Choroid plexus epithelial cell (primary cell): ENCODE measurements at places on chromosomes 16 and 17.

DNA sequence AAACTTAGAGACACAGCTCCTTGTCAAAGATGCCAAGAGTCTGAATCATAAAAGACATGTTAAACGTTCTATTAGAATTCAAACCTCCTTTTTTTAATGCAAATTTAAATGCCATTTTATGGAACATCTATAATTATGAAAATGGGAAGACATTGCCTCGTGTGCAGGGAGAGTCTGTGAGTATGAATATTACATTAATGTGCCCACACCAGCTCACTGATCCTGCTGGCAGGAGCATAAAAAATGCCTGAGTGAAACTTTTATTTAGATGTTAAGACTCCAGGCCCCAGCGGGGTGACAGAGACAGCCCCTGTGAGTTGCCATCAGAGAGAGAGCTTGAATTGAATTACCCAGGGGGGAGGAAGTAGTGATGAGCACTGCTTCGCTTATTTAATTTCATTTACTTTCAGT lies 84.8 kb downstream of the SNX11 start:
- DNase-seq = no peak

DNA sequence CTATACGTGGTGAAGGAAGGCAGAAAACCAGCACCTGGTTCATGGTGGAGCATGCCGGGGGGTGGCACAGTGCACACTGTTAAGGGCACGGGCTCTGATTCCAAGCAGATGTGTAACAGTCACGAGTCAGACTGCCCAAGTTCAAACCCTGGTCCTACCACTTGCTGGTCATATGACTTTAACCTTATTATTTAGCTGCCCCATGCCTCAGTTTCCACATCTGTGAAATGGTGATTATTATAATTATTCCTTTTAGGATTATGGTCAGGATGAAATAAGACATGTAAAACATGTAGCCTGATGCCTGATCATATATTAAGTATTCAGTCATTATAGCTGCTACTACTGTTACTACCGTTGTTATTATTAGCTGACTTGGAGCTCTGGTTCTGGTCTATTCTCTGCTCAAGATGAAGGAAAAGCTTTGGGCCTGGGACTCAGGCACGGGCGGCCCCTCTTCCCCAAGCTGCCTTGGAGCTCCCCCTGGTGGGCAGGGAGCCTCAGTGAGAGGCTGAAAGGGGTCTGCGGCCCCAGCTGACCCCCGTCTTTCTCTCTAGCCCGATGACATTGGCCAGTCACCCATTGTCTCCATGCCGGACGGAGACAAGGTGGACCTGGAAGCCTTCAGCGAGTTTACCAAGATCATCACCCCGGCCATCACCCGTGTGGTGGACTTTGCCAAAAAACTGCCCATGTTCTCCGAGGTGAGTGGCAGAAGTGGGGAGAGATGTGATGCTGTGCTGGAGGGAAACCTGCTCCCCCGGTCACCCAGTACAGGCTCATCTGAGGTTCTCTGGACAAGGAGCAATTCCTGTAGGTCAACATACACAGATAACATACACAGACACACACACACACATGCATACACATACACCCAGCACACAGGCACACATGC lies 14.0 kb downstream of the NR1D1 start:
- peak; percentile 61 for DNase-seq

GRCh38 chr17:76726776-76727718 lies at the start of gene METTL23:
METTL23 (plus strand) TSS chr17:76726839; CDS start chr17:76729711, 2,872 bp downstream.
- peak; percentile 76 for DNase-seq

DNA sequence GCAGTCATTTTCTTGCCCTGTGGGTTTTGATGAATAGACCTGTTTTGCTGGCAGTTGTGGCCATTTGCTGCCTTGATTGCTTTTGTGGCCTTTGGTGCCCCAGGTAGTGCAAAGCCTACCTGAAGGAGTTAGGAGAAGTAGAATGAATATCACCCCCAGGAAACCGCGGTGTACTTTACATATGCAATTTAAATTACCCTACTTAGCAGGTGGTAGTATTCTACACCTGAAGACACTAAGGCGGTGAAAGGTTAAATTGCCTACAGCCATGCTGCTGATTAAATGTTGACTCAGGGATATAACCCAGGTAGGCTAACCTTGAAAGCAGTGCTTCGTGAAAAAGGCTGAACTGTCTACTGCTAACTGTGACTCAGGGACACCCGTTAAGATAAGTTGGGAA lies 27.2 kb upstream of the WWOX start:
- no peak for DNase-seq

DNA sequence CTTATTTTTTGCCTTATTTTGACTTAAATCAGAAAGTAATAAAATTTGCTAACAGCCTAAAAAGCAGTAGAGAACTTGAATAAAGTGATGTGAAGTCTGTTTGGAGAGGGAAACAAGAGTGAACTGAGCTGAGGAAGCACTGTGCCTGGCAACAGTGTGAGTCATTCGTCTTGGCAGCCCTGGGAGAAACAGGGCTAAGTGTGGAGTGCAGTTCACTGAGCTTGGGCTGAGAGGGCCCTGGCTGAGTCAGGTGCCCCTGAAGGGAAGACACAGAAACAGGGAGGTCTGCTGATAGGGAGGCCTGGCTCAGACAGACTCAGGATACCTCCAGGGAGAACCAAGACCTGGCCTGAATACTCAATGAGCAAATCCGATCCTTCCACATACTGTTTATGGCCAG lies 132.1 kb downstream of the HS3ST4 start:
- no peak for DNase-seq

DNA sequence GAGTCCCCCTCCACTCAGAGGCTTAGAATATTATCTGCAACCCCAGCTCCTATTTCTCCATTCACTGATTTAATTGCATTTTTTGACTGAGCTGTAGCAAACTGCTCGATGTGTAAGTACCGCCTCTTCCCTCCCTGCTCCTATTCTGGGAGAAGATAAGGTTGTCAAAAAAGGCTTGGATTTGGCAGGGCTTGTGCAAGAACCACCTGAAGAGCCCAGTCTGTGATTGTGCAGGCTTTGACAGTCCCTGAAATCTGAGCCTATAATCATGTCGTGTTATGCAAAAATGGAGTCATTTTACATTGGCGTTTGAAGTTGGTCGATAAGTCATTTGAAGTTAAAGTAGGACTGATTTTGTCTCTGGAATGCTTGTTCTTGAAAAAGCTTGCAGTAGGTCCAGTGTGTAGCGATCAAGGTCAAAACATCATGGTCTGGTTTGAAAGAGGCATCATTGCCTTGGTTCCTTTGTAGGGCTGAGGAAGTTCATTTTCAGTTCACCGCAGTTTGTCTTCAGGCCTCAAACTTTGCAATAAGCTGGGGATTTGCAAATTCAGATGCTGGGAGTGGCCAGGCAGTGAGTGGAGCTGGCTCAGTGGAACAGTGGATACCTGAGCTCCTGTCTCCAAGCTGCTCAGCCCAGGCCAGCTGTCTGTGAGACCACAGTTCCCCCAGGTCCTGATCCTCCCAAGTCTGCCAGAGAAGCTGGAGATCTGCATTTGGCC lies 68.8 kb downstream of the KATNIP start:
- DNase-seq = peak; percentile 24

- no peak for DNase-seq
Measured at GRCh38 chr17:75407655-75408352, 2.3 kb upstream of the GRB2 start.

DNA sequence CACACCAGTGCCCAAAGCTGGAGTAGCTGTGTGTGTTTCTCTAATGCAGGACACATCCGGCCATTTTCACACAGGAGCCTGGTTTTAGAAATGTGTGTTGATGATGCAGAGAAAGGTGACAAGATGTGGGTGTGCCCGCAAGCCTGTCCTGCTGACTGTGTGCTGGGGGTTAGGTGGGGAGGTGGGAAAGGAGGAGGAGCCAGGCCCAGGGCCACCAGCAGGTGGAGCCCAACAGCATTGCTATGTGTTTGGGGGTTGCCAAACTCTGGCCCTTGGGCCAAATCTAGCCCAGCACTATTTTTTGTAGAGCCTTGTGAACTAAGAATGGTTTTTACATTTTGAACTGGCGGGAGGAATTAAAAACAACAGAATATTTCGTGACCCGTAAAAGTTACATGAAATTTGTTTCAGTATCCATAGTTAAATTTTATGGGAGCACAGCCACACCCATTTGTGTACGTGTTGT lies 61.7 kb upstream of the LGALS9 start:
- DNase-seq = no peak

DNA sequence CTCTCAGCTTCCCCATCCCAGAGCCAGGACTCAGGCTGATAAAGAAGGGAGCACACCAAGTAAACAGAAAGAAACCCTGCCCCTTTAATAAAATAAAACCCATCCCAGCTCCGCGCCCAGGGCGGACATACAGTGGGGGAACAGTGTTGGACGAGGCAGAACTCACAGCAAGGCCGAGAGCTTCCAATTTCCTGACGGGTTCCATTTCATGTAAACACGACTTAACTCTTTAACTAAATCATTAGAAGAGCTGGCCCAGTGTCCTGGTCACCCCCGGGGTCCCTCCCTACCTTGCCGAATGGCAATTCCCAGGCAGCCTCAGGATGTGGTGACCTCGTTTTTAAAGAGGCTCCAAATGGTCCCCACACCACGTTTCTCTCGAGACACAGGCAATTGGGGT lies 340.7 kb downstream of the FOXL1 start:
- no peak for DNase-seq

DNA sequence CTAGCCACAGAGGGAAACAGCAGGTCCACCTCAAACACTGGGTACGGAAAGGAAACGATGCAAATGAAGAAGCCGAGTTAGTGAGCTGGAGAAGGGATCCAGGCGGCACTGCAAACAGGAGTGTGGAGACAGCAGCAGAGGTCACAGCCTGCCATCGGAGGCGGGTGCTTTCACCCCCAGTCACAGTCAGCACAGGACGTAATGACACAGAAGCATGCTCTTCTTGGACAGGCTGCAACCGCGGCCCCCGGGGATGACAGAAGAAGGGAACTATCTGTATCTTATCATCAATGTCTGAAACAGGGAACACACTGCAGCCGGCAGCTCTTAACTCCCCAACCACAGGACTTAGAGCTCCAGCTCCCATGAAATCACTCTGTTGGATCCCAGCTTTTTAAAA lies 16.1 kb upstream of the SLC38A8 start:
- no peak for DNase-seq

DNA sequence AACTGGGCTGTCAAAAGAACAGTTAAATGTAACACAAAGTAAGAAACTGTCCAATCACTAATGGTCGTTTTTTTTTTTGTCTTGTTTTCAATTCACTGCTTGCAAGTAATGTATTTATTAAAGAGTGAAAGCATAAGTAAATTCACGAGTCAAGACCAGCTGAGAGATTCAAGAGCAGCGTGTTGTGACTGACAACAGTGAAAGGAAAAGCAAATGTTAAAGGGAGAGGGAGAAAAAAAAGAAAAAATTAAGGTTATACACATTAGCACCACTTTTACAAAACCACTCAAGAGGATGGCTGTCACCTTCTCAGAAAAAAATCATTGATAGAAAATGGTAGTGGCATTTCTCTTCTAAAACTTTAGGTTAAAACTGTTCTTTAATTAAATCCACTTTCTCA lies 36.1 kb downstream of the GPATCH8 start:
- peak; percentile 22 for DNase-seq

DNA sequence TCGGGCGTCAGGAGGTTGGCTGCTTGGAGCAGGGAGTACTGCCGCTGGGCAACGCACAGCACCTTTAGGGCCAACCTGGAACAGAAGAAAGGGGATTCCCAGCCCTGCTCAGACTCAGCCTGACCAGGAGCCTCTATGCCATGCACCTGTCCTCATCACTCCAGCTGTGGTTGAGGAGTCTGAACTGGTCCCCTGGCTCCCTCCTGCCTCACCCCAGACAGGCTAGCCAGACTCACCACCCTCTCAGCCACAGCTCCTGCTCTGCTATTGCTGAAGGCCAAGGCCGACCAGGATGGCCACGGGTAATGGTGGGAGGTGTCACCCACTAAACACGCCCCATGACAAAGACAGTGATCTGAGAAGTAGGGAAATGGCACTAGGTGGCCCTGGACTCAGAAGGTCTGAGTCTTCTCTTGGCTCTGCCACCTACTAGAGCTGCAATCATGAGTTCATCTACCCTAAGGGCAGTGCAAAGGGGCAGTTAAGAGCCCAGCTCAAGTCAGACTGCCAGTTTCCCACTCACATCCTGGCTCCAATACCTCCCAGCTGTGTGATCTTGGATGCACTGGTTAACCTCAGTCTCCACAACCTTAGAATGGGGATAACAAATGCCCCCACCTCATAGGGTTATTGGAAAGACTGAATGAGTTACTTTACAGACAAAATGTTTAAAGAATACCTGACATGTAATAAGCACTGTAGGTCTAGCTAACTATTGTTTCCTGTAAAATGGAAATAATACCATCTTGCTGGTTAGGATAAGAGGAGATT lies 13.8 kb upstream of the GFAP start:
- no peak for DNase-seq

- DNase-seq = no peak
Measured at GRCh38 chr16:67388591-67388990, 4.7 kb downstream of the TPPP3 start.

DNA sequence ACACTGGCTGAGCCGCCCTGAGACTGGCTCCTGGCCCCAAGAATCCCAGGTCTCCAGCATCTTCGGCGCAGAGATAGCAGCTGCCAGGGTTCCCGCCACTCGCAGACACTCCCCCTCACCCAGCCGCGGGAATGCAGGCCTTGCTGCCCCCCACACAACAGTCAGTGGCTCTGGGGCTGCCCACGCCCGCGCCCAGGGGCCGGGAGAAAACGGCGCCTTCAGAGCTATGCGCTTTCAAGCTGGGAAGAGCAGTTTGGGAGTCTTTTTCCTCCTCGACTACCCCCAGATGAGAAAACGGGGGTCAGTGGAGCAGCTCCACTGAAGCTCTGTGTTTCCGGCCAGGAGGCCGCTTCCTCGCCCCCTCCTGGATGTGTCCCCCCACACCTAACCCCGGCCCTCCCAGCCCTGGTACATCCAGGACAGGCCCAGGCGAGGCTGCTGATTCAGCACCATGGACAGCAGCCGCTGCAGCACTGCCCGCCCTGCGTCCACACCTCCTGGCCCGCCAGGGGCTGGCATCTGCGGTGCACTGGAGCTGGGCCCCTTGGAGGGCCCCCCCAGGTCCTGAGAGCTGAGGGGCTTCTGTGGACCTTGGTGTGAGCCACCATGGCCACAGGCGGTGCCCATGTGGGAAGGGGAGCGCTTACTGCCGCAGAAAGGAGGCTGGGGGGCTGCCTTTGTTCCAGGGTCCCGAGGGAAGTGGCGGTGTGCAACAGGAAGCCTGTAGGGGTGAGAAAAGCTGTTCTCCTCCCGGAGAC lies 35.7 kb downstream of the CACNA1H start:
- DNase-seq = peak; percentile 43

- DNase-seq = no peak
Measured at GRCh38 chr17:67983383-67983688, 12.9 kb downstream of the C17orf58 start.

- no peak for DNase-seq
Measured at GRCh38 chr17:48487221-48487620, 43.6 kb downstream of the HOXB1 start.
